A172 (cell line): ENCODE measurements at places on chromosomes 6 and 20.

- peak; percentile 94 for DNase-seq
These were observed 343.0 kb downstream of the CDKAL1 start for GRCh38 chr6:20877008-20877937.

DNA sequence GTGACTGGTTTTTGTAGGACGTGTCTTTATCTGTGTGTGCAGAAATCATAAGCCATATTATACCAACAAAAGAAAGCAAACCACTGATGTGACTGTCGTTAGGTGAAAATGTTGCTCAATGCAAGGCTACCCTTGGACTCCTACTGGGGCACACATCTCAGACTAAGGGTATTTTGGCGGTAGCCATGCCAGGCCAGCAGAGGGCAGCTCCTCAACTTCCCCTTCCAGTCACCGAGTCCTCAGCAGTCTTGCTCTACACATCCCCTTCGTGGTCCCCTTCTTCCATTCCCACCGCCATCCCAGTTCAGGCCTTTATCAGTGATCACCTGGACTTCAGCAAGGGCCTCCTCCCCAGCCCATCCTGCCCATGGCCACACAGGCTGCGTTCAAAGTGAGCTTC is 113.7 kb upstream of the GGTLC1 start:
- peak; percentile 71 for DNase-seq

DNA sequence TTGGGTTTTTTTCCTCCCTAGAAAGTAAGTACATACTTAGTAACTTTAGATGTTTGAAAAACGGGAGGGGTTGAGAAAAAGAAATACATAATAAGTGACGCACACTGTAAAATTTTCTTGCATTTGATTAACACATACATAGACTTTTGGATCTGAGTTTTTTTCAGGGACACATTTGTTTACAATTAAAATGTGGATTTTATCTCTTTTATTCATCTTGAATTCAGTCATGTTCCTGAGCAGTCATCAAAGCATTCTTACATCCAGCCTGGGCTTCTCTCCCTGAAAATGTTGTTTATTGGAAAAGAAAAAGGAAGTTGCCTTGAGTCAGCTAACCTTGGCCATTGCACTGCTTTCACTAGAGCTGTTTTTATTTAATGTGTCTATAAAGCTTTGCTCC is 8.7 kb upstream of the RPP40 start:
- DNase-seq: no peak

DNA sequence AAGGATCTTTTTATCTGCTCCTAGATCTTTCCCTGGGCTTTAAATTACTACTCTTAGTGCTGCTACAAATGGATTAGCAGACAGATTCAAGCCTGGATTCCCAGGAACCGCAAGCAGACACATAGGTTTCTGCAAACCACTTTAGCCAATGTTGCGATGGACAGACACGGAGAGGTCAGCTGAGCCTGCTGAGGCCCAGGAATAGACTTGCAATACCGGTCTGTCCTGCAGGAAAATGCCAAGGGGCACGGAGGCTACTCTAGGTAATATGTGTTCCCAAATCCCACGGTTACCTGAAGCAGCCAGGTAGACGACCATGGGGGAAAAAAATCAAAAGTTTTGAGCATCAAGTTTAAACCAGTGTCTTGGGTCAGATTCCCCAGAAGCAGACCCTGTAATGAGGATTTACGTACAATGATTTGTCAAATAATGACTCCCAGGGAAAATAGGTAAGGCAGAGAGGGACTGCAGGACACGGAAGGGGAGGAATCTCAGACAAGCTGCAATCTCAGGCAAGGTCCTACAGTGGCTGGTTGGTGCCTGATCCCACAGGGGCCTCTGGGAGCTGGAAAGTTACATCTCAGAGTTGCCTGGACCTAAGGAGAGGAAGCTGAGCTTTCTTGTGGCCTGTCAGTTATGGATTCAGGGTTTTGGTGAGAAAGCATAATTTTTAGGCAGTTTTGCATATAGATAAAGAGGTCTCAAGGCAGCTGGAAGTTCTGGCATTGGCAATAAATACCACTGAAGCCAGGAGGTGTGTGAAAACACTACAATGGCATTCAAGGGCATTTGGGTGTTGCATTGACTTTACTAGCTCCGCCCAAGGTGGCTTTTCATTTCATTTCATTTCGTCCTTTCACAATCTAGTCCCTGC is 12.5 kb downstream of the OTOR start:
- no peak for DNase-seq

- DNase-seq: no peak
These were observed 24.3 kb downstream of the TOP1 start for GRCh38 chr20:41052742-41053419.

DNA sequence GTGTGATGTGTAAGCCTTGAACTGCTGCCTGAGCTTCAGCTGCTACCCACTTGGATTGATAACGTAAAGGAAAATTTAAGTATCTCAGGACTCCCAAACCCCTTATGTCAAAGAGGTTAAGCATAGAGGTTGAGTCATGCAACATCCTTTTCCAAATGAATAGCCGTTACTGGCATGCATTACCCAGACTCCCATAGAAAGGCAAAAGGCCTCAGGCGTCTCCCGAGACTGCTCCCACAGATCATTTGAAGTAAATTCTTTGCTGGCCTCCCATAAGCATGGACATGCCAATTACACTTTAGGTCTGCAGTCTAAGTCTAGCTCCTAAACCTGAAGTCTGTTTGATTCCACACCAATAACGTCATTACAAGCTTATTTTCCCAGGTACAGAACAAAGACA is 14.7 kb downstream of the IPCEF1 start:
- DNase-seq: no peak

- DNase-seq: no peak
These were observed 491.2 kb upstream of the NOX3 start for GRCh38 chr6:155946860-155947259.

DNA sequence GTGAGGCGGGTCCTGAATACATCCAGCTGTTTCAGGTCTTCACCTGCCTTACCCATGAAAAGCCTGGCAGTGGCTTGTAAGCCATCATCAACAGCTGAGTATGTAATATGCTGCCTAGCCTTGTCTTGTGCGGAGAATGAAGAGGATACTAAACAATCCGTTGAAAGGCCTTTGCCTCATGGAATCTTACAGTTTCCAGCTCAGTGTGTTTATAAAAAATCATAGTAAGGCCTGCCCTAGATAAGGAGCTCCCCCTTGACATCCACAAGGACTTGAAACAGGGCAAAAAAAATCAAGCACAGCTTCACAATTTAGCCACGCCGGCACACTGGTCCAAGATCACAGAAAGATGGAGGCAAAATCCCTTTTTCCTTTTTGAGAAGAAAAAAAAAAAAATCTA is 115.7 kb downstream of the KIF16B start:
- DNase-seq: no peak

DNA sequence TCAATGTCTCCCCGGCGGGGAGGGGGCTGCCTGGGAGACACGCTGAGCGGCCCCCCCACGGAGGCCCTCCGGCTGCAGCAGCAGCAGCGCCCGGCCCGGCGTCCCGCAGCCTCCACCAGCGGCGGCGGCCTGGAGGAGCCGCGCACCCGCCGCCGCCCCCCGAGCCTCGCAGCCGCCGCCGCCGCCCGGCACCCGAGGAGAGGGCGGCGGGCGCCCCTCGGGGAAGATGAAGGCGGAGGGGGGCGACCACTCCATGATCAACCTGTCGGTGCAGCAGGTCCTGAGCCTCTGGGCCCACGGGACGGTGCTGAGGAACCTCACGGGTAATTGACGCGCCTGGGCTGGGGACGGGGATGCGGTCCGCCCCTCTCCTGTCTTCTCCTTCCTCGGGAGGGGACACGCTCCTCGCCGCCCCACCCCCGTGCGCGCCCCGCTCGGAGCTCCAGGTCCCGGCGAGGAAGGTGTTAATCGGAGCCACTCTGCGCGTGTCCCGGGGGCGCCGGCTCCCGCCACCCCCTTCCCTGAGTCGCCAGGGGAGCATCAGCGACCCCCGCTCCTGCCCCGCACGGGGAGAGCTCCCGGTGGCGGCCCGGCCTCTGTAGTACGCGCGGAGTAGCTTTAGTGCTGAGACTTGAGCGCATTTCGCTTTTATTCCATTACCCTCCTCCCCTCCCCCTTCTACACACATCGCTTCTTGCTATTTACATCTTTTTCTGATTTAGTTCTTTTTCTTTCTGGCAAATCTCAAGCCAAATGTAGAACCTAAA is 686 bp downstream of the TMEM170B start:
- DNase-seq: peak; percentile 10

DNA sequence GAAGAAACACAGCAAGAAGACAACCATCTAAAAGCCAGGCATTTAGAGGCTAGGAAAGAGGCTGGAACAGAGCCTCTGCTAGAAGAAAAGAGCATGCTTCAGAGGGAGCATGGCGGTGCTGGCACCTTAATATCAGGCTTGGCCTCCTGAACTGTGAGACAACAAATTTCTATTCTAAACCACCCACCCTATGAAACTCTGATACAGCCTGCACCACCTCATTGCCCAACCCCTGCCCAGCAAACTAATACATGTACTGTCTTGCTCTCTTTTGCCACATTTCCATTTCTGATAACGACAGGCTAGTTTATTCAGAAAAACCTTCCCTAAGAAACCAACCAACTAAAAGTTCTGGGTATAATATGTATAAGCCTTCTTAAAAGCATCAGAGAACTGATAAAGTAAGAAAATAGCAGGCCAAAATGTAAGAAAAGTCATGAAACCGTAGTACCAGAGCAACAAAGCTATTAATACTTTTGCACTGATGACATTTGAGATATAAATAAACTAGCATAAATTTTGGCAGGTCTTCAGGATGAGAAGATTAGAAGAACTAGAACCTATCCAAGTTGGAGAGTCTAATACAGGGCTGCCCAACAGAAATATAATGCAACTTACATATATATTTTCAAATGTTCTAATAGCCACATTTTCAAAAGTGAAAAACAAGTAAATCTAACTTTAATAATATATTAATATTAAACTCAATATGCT is 184.7 kb upstream of the HSF2 start:
- no peak for DNase-seq

GRCh38 chr6:158560836-158561320 is 987 bp downstream of the TMEM181 start:
- no peak for DNase-seq

DNA sequence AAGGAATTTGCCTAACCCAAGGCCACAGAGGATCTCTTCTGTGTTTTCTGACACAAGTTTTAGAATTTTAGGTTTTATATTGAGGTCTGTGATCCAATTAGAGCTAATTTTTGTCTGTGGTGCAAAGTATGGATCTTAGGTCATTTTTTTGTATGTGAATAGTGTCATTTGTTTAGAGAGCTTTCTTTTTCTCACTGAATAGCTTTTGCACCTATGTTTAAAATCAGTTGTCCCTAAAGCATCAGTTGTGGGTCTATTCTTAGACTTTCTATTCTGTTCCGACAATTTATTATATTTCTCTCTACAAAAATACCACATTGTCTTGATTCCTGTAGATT is 341 bp upstream of the MCM9 start:
- DNase-seq: no peak

DNA sequence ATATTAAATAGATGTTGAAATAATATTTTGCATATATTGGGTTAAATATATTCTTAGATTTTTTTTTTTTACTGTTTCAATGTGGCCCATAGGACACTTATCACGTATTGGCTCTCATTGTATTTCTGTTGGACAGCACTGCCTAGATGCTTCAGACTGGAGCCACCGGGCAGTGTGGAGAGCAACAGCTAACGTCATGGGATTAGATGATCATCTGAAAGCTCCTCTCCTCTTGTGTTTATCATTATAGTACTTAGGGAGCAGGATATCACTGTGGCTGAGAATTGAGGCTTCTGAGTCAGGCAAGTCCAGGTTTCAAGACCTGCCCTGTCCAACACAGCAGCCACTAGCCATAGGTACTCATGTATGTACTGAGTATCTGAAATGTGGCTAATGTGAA is 87.4 kb downstream of the ZHX3 start:
- no peak for DNase-seq

DNA sequence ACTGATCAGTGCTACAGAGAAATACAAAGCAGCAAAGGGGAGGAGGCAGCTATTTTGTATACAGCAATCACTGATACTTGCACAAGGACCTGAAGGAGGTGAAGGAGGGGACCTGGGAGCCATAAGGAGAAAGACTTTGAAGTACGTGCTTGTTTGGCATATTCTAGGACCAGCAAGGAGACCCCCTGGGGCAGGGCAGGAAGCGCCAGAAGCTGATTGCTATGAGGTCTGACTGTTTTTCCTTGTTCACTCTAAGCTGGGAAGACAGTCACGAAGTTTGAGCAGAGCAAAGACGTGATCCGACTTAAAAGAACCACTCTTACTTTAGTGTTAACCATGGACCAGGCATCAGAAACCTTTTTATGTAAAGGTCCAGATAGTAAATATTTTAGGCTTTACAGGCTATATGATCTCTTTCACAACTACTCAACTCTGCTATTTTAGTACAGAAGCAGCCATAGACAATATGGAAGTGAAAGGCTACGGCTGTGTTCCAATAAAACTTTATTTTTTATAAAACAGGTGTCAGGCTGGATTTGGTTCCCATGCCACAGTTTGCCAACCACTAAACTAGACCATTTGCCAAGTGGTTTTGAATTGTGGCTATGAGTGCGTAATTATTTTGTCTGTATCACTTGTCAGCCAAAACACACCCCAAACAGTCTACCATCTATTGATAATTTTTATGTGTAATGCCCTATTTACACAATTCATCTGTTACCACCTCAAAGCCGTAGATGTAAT is 217.9 kb downstream of the PRL start:
- no peak for DNase-seq

DNA sequence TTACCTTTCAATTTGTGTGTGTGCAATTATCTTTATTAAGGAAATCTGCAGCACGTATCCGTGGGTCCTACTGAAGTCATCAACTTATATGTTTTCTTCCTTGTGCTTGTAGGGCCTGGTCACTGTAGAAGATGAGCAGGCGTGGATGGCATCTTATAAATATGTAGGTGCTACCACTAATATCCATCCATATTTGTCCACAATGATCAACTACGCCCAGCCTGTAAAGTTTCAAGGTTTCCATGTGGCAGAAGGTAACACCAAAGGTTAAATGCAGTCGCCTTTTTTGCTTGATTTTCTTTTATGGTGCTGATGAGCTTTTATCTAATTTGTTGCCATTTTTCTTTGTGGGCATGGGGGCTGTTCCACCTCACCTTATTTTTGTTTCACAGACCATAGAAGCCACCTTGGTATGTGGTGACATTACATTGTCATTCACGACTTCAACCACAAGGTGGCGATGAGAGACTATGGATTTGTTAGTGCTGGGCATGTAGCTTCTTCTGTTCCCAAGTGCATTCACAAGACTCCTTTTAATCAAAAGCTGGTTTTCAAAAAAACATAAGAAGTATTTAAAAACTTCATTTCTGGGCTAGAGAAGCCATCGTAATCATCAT is 106.5 kb upstream of the LAMP5 start:
- DNase-seq: peak; percentile 60

DNA sequence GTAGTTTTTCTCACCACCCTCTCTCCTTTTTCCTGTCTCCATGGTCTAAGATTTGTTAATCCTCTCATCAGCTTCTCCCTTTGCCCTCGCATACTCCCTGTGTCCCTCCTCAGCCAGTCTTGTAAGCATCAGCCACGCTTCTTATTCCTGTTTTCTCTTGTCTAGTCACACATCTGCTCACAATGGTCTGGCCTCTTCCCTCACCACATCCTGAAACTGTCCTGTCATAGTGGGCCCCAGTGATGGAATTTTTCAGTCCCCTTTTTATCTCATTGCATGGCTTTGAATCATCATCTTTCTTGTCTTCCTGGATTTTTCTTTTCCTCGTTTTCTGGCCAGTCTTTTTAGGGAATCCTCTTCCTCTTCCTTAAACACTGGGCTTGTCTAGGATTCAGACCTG is 57.2 kb downstream of the GFRA4 start:
- peak; percentile 8 for DNase-seq
